ENCODE measurements at places on chromosomes 13 and 19.

- DNase-seq = no peak
Observed at GRCh38 chr19:9995084-9995483, 15.2 kb downstream of the COL5A3 start.

GRCh38 chr13:95741584-95742563 lies 64.9 kb downstream of the DNAJC3 start:
- no peak for DNase-seq

DNA sequence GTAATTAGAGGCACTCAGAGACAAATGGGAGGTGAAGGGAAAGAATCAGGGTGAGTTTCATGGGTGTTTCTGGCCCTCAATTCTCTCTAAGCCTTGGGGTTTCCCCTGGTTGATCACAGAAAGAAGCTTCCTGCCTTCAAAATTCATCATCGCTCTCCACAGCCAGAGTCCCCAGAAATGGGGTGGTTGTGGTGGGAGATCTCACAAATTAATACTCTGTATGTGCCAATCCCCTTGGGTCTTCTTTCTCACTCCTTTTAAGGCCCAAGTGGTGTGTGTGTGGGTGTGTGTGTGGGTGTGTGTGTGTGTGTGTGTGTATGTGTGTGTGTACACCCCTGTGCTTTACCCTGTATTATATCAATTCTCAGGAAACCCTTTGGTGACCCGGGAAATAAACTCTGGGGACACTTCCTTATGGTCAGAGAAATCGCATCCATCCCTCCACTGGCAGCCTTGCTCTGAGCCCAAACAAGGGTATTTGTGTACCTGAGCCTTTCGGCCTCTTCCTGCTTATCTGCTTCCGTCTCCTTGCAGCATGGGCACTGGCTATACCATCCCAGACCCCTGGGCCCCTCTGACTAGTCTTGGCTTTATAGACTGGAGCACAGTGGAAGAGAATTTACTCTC lies 2.8 kb upstream of the FCGBP start:
- DNase-seq = no peak

DNA sequence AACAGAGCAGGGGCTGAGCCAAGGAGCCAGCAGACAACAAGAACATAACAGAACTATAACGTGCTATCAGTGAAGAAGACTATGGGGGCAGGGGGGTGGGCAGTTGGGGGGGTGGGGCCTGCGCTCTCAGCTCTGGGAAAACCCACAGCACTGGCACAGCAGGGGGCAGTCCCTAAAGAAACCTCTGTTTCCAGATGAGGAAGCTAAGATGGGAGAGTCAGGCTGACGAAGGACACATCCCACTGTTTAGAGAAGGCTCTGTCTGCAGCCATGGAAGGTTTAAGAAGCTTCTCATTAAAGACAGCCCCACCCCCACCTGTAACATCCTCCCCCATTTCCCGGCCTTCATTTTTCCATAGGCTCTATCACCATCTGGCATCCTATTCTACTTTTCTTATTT lies 7.1 kb upstream of the DOCK9 start:
- DNase-seq = no peak

DNA sequence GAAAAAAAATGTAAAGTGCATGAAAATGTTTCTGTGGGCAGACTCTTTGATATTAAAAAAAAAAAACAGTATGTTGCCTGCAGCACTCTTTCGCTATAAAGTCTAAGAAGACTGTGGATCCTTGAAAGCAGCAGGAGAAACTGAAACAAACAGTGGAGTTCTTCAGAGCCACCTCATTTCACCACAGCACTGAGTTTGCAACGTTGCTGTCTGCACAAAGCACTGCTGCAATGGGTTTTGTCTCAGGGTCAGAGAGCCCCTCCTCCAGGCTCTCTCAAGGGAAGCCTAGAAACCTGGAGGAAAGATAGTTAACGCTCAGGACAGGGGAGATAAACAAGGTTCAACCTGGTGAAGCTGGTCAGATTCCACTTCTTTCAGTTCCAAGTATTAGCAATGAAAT lies 248.7 kb downstream of the EFNB2 start:
- no peak for DNase-seq

GRCh38 chr13:51619614-51620013 lies 35.4 kb downstream of the WDFY2 start:
- DNase-seq = no peak

DNA sequence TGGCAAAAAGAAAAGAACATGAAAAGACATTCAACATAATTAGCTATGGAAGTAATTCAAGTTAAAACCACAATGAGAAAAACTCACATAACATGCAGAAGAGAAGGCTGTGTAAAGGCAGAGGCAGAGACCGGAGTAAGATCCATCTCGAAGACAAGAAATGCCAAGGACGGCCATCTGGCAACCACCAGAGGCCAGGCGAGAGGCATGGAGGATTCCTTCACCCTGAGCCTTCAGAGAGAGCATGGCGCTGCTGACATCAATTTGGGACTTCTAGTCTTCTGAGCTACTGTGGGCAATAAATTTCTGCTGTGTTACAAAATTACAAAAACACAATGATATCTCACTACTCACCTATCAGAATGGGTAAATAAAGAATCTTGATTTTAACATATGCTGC lies 381.0 kb downstream of the TSHZ3 start:
- no peak for DNase-seq

GRCh38 chr13:54232700-54233099 lies 1204.1 kb downstream of the OLFM4 start:
- no peak for DNase-seq

GRCh38 chr19:10007371-10008183 lies 2.7 kb downstream of the COL5A3 start:
- DNase-seq = no peak

DNA sequence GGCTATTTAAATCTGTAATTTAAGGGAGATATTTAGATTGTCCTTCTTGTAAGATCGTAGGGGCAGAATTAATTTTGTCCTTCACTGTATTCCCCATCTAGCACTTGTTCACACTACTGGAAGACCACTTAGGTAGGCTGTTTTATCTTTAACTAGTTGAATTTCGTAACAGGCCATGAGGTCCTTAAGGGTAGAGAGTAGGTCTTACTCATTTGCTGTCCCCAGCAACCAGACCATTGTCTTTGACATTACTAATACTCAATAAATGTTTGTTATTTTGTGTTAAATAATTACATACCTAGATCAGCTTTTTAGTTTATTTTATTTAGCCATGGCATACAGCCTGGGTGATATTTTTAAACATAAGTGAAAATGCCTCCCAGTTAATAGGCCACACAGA lies 177.1 kb downstream of the PCCA start:
- no peak for DNase-seq

GRCh38 chr13:76597868-76598267 lies 288.3 kb downstream of the KCTD12 start:
- peak; percentile 46 for DNase-seq

DNA sequence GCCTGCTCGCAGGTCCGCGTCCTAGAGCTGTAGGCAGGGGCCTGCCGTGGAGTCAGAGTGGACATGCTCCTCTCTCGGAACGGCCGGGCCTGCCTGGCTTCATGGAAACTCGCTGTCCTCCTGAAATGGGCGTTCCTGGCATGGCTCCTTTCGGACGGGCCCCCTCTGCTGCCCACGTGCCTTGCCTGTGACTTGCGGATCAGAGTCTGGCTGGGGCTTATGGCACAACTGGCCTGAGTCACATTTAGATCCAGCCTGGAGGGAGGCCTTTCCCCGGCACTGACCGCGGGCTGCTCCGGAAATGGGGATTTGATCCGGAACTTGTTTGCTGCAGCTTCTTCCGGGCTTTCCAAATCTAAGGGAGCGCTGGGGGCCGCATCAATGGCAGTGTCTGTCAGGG lies 28.1 kb downstream of the THSD1 start:
- no peak for DNase-seq

DNA sequence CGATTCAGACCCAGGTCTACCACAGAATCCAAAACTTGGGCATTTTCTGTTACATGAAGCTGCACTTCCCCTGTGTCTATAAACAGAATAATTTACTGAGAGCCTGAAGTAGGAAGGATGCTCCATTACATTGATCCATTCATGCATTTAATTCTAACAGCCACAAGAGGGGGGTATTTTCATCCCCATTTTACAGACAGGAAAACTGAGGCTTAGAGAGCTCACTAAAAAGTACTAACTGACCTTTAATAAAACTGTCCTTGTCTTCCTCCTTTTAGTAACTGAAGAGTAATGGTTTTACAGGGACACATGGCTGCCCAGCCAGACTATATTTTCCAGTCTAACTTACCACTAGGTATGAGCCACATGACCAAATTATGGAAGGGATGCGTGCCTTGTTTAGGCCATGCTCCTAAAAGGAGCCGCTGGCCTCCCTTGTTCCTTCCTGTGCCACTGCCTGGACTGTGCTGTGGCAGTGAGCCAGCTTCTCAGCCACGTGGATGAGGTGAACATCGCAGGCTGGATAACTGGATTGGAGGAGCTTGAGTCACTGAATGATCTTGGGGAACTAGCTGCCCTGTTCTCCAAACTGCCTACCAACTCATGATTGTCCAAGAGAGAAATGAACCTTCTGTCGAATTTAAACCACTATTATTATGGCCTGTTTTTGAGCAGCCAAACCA lies 108.3 kb downstream of the DOCK9 start:
- DNase-seq = no peak

DNA sequence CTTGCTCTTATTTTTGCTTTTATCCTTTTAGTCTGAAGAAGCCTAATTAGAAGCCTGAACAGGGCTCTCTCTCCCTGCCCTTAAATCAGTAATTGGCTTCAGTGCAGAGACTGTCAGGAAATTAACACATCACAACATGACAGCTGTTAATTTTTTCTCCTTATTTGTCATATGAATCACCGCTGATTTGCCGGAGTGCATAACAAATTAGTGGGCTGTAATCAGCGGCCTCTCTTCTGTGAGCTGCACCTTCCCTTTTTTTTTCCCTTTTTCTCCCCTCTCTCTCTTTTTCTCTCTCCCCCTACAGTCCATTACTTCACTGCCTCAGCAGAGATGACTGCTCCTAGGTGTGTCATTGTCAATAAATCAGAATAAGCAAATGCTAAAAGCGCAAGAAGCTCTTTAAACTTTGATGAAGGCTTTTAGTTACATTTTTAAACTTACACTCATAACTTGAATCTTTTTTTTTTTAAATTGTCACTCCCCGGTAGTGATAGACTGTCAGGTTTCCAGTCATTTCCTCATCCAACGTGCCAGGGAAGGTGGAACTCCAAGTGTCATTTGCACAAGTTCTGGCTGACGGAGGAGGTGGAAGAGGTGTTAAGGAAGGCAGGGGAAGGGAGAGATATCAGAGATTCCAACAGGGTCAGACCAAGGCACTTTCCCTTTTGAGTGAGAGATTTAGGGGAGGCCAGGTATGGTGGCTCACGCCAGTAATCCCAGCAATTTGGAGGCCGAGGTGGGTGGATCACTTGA lies 197.1 kb upstream of the TSHZ3 start:
- no peak for DNase-seq
